ENCODE measurements at places on chromosomes 2 and 18. TPM values are rescaled to one million over a fixed set of nuclear protein-coding genes. Genes with fewer than 3 reads are reported as not detected.

Gene EFR3B
- 41.2 TPM for total RNA-seq

Gene CHRNG
- not detected for total RNA-seq

Gene ITGA4
- 75.6 TPM for total RNA-seq

Gene ABCA12
- total RNA-seq: 0.12 TPM

Gene ELOA2
- not detected for total RNA-seq

Gene SLC30A3
- total RNA-seq: 0.93 TPM

Gene SP9
- total RNA-seq: 1.9 TPM

Gene SCYGR4
- not detected for total RNA-seq

Gene DLGAP1
- total RNA-seq: 11.5 TPM

Gene SCN7A
- total RNA-seq: 0.39 TPM

Gene ACTR2
- 217 TPM for total RNA-seq

Gene REG3A
- not detected for total RNA-seq

Gene LONRF2
- 5.2 TPM for total RNA-seq

Gene SPP2
- not detected for total RNA-seq

Gene DSG1
- total RNA-seq: not detected
